T-helper 9 cell (primary cell): ENCODE measurements at places on chromosomes 2 and 18.

GRCh38 chr2:157480182-157480961 lies 36.5 kb upstream of the CYTIP start:
- no peak for DNase-seq

DNA sequence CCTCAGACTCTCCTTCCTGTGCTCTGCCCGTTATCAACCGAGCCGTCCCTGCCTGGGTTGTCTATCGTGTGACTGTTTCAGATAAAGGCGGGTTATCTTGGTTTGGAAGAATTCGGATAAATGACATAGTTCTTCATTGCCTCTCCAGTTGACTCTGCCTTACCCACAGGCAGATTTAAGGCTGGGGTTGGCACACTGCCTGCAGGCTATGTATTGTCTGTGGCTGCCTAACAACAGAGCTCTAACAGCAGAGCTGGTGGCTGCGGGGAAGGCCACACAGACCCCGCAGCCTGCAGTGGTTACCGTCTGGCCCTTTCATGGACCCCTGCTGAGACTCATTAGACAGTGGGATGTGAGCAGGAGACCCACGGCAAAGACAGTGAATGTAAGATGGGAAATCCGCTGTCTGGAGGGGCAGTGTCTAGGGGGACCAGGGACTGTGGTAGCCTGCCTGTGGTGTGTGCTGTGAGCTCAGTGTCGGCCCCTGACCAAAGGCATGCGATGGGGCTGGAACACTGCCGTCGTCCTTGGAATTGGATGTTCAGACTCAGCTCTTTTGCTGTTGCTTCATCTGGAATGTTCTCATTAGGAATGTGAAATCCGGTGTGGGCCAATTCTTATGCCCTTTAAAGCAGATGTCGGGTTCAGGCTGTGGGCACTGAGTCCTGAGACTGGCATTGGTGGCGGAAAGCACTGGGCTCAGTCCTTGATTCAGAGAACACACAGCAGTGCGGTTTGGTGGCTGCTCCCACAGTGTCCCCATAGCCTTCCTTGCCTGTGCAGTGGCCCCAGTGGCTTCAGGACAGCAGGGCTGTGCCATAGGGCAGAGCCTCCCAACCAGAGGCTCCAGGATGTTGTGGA lies 44.5 kb downstream of the SH3RF3 start:
- DNase-seq = no peak

- DNase-seq = no peak
Measured at GRCh38 chr2:37683921-37684780, 12.7 kb upstream of the CDC42EP3 start.

GRCh38 chr18:73043211-73043610 lies 175.4 kb upstream of the NETO1 start:
- DNase-seq = no peak

DNA sequence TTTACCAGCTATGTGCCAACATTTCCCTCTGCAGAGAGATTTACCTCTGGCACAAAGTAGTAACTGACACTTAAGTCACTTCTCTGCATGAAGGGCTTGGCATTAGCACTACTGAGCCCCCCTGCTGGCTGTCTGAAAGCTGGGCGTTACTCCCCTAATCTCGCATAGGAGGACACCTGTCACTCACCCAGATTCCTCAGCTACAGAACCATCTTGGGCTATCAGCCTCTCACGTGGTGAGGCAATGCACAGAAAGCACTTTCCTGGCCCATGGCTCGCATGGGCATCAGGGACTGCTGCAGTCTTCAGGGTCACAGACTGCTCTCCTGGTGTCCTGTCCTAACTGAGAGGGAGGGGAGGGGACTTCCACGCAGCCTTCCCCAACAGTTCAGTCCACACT lies 12.0 kb downstream of the SERPINE2 start:
- no peak for DNase-seq

GRCh38 chr2:65368468-65368867 lies 63.9 kb downstream of the SPRED2 start:
- no peak for DNase-seq

DNA sequence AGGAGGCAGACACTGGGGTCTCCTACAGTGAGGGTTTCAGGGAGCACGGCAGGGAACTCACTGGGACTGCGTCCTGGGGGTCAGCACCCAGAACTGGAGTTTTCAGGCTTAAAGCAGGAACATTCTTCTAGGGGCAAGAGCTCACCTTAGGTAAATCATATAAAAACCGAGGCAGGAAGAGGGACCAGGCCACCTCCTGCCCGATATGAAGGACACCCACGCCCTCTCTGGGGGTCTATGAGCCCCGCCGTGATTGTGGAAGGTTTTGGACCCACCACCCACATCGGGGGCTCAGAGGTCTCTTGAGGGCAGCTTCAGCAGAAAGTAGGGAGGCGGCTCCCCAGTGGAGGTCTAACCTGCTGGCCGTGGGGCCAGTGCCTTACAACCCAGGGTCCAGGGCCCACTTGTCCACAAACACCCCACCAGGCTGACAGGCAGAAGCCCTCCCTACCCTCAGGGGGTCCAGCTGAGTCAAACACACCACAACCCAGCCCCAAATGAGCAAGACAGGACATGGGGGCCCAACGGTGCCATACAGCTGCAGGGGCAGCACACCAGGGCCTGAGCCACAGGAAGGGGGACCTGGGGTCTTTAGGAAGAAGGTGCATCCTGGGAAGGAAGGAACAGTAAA lies 25.3 kb downstream of the CROCC2 start:
- DNase-seq = no peak

DNA sequence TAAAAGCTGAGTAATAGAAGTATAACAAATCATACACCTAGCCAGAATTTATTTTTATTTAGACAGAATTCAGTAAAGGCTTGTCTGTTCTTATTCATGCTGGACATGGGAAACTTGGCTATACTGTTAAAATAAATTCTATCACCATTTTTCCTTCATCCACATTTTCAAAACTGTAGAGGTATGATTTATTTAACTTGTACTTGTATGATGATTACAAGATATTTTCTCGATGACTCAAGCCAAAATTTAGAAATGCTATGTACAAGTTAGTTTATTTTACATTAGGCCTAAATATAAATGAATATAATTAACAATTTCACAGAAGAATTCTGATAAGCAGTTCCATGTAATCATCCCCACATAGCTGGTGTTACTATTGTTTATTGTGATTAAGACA lies 194.8 kb upstream of the DOK6 start:
- no peak for DNase-seq

DNA sequence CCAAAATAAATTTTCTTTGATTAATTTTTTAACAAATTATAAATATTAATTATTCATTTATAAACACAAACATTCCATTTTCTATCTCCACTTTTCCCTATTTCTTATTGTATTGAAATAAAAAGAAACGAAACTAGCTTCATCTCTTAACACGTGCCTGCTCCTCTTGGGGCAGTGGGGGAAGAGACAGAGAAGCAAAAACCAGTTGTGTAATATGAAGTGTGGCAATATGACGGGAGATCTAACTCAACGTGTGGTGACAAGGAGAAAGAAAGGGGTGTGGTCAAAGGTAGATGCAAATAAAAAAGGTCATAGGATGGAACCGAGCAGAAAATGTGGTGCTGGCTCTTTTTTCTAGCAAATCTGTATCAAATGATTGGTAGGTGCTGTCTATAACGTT lies 106.9 kb upstream of the SLC8A1 start:
- no peak for DNase-seq

- DNase-seq = no peak
Measured at GRCh38 chr18:23731861-23732260, 42.6 kb downstream of the LAMA3 start.

GRCh38 chr2:143844986-143845385 lies 674.9 kb downstream of the ZEB2 start:
- DNase-seq = no peak

- DNase-seq = no peak
Measured at GRCh38 chr2:16773080-16773713, 107.6 kb upstream of the CYRIA start.

DNA sequence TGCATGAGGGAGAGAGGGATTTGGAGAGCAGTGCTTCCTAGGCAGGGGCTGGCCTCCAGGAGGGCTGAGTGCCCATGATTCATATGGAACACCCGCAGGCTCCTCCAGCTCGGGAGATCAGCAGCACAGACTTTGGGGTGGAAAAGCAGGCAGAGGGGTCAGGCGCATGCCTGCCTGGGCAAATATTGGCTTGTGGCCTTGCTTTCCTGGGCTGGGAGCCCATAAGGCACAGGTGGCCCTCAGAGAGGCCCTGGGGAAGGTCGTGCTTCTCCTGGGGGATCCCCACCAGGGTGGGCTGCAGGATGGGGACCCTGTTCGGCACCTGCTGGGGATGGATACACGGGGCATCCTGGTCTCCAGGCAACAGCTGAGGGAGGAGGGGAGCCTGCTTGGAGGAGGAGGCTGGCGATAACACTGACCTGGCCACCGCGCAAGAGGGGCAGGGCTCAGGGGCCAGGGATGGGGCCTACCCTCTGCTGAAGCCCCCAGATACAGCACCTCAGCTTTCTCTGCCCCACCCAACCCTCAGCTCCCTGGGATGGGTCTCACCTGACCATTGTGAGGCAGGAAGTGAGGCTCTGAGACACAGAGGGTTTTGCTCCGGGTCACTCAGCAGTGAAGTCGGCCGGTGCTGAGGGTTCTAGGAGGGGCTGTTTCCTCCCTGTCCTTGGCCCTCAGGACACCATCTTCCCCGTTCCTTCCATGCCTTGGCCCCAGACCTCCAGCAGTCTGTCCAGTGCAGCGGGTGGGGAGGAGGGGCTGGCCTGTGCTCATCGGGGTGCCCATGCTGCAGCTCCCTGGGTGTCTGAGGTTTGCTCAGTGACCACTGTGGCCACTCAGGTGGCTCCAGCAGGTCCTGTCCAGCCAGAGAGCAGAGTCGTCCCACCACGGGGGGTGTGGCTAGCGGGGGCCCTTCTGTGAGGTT lies 12.0 kb downstream of the AQP12A start:
- no peak for DNase-seq

DNA sequence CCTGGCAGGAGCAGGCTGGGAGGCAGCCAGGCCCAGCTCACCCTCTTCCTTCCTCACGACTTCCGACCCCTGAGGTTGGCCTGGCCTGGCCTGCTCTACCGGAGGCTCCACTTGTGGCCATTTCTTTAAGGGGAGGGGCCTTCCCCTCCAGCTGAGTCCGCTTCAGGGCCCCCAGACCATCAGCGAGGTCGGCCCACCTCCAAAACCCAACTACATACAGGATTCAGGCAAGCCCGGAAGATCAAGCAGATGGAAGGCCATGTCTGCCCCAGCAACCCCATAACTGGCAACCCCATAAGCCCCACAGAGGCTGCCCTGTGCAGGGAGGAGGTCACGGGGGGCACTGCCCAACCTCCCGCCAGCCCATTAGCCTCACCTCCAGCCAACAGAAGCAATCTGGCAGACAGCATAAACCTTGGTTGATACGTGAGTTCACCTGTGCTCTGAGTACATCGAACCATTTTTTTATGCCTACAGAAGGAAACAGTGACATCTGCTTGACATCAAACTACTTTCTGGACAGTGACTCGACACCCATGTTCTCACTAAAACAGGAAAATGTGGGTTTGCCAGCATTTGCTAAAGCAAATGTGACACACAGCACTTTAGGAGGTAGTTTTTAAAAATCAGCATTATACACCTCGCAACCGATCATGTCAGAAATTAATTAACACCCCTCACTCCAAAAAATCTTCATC lies 98.9 kb downstream of the EIPR1 start:
- no peak for DNase-seq

DNA sequence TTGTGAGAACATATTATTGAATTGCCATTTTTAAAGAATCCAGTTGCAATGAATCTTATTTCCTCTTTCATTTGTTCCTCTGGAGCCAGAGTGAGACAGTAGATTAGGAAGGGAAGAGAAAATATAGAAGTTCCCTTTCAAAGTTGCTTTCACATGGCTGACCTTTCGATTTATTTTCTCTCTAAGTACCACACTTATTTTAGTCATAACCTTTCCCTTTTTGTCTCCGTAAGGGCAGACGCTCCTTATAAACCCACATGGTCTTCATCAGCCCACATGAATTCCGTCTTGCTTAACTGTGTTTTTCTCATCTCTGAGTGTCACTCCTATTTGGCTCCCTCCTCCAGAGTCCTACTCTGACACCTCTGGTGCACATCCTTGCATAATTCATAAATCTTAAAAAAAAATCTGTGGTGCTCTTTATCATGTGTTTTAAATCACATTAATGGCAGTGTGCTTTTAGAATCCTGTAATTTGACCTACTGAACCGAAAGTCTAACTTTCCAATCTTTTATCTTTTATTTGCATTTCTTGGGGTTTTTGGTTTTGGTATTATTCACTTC lies 38.5 kb upstream of the ZNF396 start:
- no peak for DNase-seq

GRCh38 chr18:6366776-6367175 lies 47.9 kb downstream of the L3MBTL4 start:
- DNase-seq = no peak

GRCh38 chr2:111675419-111676194 lies 208.4 kb downstream of the ANAPC1 start:
- DNase-seq = no peak

GRCh38 chr18:35478520-35479435 lies 19.0 kb downstream of the INO80C start:
- DNase-seq = no peak

- DNase-seq = no peak
Measured at GRCh38 chr2:21004181-21004572, 39.7 kb downstream of the APOB start.

DNA sequence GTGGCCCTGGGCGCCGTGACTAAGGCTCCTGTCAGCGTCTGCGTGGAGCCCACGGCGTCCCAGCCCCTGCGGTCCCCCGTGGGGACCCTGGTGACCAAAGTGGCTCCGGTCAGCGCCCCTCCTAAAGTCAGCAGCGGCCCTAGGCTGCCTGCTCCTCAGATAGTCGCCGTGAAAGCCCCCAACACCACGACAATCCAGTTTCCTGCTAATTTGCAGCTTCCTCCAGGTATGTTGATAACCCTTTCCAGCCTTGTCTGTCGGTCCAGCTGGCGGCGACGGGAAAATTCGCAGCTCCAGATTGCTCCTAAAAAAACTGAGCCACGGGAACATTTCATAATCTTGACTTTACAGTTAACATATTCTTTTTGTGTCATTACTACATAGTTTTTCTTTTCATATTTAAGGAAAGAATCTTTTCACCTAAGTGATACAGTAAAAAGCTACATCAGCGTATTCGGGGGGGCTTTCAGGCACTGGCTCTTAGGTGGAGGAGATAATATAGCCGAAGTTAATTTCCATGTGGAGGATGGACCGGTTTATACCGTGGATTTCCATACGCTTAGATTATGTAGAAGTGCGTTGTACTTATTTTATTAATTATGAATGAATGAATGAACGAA lies 916 bp downstream of the TAF4B start:
- DNase-seq = no peak

- no peak for DNase-seq
Measured at GRCh38 chr18:69840001-69840400, 107.7 kb downstream of the CD226 start.
